Globus pallidus (tissue), 1 donor: ENCODE measurements at places on chromosomes 7 and 10.

- DNase-seq: no peak
Observed at GRCh38 chr7:8982338-8982992, 549.1 kb downstream of the NXPH1 start.

DNA sequence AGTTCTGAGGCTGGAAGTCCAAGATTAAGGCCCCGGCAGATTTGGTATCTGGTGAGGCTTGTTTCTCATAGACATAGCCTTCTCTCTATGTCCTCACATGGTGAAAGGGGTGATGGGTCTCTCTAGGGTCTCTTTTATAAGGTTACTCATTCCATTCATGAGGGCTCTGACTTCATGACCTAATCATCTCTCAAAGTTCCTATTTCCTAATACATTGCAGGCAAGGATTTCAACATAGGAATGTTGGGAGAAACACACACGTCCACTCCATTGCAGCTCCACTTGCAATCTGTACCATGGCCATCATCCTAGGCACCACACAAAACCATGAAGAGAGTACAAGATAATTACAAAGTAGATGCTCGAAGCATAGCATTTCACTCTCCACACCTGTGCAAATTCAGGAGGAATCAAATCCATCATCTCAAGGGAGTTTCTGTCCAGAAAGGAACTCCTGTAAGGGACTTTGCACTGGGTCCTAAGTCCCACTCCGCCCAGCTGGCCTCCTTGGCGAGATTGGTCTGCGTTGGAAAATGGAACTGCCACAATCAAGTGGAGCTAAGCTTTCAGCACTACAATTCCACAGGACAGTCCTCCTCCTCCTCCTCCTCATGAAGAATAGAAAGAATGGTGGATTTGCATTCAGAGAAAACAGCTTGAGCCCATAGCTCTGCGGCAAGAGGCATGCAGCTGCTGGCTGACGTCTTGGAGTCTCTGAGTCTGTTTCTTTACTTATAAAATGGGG, 8.8 kb downstream of the DDC start:
- DNase-seq: no peak

DNA sequence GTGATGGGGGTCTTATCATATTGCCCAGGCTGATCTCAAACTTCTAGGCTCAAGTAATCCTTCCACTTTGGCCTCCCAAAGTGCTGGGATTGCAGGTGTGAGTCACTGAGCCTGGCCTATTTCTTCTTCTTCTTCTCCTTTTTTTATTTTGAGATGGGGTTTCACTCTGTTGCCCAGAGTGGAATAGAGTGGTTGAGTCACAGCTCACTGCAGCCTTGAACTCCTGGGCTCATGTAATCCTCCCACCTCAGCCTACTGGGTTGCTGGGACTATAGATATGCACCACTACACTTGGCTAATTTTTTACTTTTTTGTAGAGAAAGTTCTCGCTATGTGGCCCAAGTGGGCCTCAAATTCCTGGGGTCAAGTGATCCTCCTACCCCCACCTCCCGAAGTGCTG, 124.3 kb downstream of the SKIDA1 start:
- no peak for DNase-seq

DNA sequence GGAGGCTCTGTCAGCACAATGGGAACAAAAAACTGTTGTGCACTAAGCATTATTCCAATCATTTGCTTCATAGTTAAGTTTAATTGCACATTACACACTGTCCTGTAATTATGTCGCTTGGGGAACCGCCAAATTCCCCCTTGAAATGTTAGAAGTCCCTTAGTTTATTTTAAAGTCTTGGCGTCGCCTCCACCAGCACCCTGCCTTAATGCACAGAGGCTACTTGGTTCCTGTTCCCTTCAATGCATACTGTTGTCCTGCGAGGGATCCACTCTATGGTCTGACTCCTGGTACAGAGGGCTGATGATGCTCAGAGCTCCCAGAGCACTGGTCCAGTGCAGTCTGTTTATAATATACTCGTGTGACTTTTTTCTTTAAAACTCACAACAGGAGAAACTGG, 330.7 kb downstream of the ELMO1 start:
- DNase-seq: peak; percentile 47

- DNase-seq: no peak
Observed at GRCh38 chr7:111803015-111803758, 240.9 kb upstream of the IMMP2L start.

GRCh38 chr10:78783753-78784152, 285.0 kb upstream of the ZMIZ1 start:
- no peak for DNase-seq

- DNase-seq: no peak
Observed at GRCh38 chr7:12518920-12519681, 51.4 kb upstream of the SCIN start.

DNA sequence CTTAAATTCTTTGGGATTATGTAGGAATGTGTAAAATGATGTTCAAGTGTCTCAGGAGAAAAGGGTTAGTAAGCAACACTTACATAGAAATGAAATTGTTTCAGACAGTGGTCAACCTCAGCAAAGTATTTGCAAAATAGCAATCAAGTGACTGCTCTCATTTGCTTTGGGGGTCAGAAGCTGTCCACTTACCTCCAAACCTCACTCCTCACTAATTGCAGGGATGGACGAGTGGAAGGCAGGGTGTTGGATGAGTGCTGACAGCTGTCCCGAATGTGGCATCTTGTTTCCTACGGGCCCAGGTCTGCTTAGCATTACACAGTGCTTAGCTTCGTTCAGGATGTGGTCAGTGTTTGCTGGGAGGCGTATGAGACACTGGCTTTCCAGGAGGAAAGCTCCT, 437.0 kb downstream of the SUGCT start:
- no peak for DNase-seq

DNA sequence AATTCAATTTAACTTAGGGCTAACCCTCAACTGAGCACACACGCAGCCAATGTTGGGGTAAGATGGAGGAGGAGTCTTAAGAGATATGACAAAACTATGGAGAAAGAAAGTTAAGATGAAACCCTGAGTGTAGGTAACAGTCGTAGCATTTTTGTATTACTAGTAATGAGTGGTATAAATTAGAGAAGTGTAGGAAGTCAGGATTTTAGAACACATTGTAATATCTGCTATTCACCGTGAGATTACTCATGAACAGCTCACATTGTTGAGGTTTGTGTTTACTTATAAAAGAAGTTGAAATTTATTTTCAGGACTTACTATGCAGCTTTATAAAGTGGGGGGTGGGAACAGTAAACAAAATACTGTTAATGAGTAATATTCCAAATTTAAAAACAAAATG, 107.2 kb downstream of the ARHGAP21 start:
- no peak for DNase-seq

- peak; percentile 95 for DNase-seq
Observed at GRCh38 chr10:79403441-79404230, 41.8 kb downstream of the ZCCHC24 start.

- peak; percentile 35 for DNase-seq
Observed at GRCh38 chr7:124856299-124856888, 73.2 kb downstream of the POT1 start.

DNA sequence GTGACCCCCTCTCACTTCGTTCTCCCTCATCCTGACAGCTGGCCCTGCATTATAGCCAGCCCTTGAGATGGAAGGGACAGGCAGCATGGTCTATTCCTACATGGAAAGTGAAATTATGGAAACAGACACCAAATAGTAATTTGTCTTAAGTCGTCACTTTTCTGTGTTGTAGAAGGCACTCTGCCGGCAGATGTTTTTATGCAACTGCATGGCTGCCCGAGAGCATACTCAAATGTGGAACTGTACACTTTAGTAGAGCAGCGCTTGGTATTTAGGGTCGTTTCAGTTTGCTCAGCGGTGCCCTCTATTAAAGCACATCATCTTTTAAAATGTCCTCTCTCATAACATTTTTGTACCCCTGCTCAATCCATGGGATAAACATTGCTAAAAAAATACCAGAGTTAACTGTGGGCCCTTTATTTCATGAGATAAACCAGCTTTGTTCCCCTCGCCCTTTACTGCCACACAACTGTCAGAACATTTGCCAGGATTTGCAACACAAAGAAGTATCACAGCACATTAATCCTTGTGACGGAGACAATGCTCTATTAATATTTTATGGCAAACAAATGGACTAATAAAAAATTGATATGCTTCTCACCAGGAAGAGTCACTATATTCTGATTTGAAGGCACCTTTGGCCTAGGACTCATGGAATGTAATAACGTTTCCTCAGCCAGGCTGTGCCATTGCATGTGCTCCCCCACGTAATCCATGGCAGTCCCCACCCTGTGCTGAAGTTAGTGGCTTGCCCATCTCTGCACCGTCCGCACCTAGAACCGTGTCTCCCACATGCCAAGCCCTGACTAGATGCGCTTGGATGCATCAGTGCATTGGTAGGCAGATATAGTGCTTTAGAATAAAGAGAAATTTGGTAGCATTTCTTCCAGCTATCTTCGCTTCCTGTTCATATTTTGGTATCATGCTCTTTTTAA, 221.3 kb downstream of the PAXIP1 start:
- DNase-seq: peak; percentile 94

GRCh38 chr10:81865581-81865980, 9.4 kb upstream of the NRG3 start:
- DNase-seq: no peak

GRCh38 chr10:119491966-119492757, 50.4 kb downstream of the RGS10 start:
- no peak for DNase-seq

DNA sequence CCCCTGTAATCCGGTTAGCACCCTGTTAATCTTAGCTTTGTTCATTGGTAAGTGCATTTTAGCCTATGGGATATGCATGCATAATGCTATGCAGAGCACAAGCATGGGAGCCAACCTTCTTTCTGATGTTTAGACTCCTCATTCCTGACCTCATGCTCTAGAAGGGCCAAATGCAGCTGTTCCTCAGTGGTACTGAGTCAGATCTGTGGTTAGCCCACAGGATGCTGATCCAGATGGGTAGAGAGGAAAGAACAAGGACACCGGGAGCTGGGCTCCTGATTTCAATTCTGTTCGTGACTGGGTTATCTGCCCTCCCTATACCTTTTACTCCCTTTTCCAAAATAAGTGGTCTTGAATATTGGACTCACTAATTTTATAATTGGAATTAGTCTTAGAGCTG, 31.7 kb upstream of the C10orf90 start:
- DNase-seq: no peak

- no peak for DNase-seq
Observed at GRCh38 chr7:2353113-2353935, 1.3 kb upstream of the EIF3B start.

DNA sequence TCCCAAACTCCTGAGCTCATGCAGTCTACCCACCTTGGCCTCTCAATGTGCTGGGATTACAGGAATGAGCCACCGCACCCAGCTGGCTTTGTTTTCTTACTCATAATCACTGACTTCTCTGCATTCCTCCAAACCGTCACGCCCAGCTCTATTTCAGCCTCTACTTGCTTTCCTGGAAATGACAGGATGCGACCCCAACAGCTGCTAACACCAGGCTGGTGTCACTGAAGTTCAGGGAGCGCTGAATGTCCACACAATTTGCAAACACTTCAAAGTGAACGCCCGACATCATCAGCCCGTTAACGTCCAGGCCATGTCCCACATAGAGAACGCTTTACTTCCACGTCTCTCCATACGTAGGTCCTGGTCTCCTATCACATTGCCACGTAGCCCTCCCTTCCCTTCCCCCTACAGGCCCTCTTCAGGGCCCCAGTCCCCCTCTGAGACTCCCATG, 12.8 kb upstream of the PROSER2 start:
- DNase-seq: no peak
